H1 (cell line): ENCODE measurements at places on chromosomes 16 and 17. TPM values are rescaled to one million over a fixed set of nuclear protein-coding genes. Genes with fewer than 3 reads are reported as not detected.

DNA sequence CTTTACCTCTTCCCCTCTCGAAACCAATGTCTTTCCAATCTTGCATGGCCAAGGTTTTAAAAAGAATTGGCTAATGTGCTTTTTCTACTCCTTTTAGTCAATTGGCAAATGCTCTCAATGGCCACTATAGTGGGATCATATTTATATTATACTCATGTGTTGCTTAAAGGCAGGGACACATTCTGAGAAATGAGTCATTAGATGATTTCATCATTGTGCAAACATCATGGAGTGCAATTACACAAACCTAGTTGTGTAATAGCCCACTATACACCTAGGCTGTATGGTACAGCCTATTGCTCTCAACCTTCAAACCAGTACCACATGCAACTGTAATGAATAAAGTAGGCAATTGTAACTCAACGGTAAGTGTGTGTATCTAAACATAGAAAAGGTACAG is 180.9 kb downstream of the HS3ST3A1 start:
- no peaks in the 10 kb centered on the region for H3K27me3 ChIP-seq
- H3K27ac ChIP-seq = no peak overlapping the region
- H3K4me3 ChIP-seq = no peak overlapping the region
- DNase-seq = no peak
- H3K36me3 ChIP-seq = no peaks in the 10 kb centered on the region

GRCh38 chr17:3828151-3828851 is 17.7 kb downstream of the NCBP3 start:
- H3K36me3 ChIP-seq = peaks cover 41% of the 10 kb centered on the region
- H3K4me1 ChIP-seq = no peaks in the 10 kb centered on the region
- H3K4me3 ChIP-seq = no peak overlapping the region
- H3K27ac ChIP-seq = no peak overlapping the region
- H3K27me3 ChIP-seq = no peaks in the 10 kb centered on the region

GRCh38 chr16:85398688-85399582 is 214.2 kb upstream of the GSE1 start:
- H3K27me3 ChIP-seq = no peaks in the 10 kb centered on the region
- peaks cover 46% of the 10 kb centered on the region for H3K4me1 ChIP-seq
- H3K27ac ChIP-seq = no peak overlapping the region

GRCh38 chr16:85068746-85069145 is 41.2 kb downstream of the KIAA0513 start:
- no peaks in the 10 kb centered on the region; the same call in 1 of the 2 replicates for H3K27me3 ChIP-seq
- no peak for DNase-seq
- no peaks in the 10 kb centered on the region for H3K4me1 ChIP-seq
- no peak overlapping the region for H3K27ac ChIP-seq
- no peak overlapping the region for H3K4me3 ChIP-seq

DNA sequence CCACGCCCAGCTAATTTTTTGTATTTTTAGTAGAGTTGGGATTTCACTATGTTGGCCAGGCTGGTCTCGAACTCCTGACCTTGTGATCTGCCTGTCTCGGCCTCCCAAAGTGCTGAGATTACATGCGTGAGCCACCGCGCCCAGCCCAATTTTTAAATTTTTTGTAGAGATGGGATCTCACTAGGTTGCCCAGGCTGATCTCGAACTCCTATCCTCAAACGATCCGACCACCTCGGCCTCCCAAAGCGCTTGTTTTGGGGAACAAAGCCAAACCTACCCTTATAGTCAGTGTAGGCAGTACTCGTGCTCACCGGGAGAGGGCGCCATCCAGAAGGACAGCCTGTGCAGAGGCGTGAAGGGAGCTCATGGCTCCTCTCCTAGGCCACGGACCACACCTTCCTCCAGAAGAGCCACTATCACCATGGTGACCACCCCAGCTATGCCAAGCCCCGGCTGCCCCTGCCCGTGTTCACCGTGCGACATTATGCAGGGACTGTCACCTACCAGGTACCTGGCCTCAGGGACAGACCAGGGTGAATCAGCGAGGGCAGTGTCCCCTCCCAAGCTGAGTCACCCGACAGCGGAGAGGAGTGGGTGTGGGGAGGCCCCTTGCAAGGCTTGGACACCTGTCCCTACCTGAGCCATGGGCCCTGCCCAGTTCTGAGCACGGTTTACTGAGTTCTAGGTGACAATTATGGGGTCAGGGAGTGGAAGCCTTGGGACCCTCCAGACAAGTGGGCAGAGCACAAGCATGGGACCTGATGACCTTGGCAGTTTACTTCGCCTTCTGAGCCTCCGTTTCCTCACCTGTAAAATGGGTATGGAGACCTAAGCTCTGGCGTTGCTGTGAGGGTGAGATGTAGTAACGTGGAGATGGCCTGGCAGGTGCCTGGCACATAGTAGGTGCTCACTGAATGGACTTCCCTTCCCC is 13.7 kb downstream of the MYO15B start:
- no peaks in the 10 kb centered on the region for H3K27me3 ChIP-seq

DNA sequence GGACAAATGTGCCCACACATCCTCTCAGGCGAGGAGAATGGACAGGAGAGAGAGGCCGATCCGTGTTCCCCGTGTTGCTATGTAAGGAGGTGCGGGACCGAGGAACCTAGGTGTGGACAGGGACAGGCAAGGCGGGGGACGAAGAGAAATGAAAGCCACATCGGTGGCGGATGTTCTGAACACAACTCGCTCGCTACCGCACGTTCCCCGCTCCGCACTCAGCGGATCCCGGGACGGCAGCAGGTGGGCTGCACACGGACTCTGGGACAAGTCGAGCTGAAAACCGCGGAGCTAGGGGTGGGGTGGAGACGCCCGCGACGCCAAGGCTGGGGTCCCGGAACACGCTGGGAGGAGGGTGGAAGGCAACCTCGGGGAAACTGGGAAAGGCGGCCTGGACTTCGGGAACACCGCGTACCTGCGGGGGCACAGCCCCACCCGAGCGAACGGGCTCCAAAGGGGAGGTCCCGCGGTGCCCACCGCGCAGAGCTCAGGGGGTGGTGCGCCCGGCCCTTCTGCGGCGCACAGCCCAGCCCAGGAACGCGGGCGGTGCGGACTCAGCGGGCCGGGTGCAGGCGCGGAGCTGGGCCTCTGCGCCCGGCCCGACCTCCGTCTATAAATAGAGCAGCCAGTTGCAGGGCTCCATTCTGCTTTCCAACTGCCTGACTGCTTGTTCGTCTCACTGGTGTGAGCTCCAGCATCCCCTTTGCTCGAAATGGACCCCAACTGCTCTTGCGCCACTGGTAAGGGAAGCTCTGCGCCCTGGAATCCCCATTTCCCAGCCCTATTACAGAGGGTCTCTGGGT is at the start of gene MT1E:
Gene MT1E, plus strand, starts transcription at position 642 of the 803 bp plus-strand sequence. Its CDS starts 71 bp downstream, at position 713.
- H3K36me3 ChIP-seq = no peaks in the 10 kb centered on the region
- H3K27ac ChIP-seq = no peak within 1 kb of the TSS
- peak within 1 kb of the TSS; percentile 26 for H3K4me3 ChIP-seq
- H3K4me1 ChIP-seq = peaks cover 17% of the 10 kb centered on the region

DNA sequence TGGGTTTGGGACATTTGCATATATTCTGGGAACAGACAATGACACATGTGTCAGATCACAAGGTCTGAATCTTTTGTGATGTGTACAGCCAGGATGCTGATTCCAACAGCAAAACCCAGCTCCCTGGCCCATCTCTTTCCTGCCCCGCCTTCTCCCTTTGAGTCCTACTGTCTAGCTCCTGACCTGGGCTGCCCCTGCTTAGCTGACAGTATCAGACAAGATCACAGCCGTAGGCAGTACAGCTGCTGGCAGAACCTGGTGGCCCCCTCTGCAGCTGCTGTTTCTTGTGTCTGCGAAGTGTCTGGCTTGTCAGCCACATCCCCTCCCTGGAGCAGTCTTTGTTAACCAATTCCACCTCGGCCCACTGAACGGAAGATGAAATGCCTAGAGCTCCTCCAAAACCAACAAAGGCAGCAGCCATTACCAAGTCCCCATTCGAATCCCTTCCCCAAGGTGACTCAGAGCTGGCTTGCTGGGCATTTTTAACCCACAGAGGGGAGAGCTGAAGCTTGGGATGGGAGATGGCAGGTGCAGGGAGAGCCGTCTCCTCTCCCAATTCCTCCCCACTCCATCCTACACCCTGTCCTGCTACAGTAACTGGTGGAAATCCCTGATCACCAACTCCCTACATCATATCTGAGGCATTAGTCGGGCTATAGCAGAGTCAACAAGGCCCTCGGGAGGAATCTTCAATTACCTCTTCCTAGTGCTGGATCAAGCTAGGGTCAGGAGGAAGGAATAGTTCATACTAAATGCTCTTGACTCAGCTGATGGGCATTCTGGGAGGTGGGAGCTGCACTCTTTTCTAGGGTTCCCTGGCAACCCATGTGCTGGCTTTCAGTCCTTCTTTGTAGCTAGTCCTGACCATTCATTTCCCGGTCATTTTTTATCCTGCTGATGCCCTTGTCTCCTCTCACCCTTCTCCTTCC is 5.8 kb downstream of the PIPOX start:
- H3K4me1 ChIP-seq = peaks cover 14% of the 10 kb centered on the region
- no peak overlapping the region for H3K27ac ChIP-seq
- no peak overlapping the region for H3K4me3 ChIP-seq
- no peaks in the 10 kb centered on the region for H3K27me3 ChIP-seq
- DNase-seq = no peak
- peaks cover 2% of the 10 kb centered on the region for H3K36me3 ChIP-seq

DNA sequence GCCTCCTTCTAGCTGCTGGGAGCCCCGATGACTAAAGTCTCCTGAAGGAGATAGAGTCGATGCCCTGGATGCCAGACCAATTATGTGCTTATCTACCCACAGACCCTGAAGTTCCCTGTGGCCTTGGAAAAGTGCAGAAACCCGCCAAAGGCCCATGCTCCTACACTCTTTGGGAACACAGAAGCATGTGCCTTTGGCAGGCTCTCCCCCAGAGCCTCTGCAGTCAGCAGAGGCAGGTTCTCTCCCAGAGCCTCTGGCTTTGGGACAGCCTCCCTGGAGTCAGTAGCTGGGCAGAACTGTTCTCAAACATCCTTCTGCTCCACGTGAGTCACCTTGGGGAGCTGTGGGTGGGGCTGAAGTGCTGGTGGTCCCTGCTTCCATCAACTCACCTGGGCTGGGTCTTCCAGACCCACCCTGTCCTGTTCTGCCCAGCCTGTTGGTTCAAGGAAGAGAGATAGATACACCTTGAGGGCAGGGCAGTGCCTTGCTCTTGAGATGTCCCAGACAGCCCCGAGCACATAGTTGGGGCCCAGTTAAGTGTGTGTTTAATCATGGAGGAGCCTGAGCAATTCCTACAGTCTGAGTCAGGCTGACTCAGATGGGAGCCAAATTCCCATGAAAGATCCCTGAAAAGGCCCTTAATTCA is 3.2 kb upstream of the CDK5RAP3 start:
- H3K4me3 ChIP-seq = no peak overlapping the region
- H3K4me1 ChIP-seq = peaks cover 6% of the 10 kb centered on the region
- no peaks in the 10 kb centered on the region for H3K36me3 ChIP-seq
- no peak for DNase-seq
- no peak overlapping the region for H3K27ac ChIP-seq

GRCh38 chr17:63311416-63311937 is 134.6 kb downstream of the CYB561 start:
- H3K27me3 ChIP-seq = no peaks in the 10 kb centered on the region
- no peaks in the 10 kb centered on the region for H3K4me1 ChIP-seq
- H3K4me3 ChIP-seq = no peak overlapping the region
- no peak for DNase-seq
- H3K36me3 ChIP-seq = no peaks in the 10 kb centered on the region

DNA sequence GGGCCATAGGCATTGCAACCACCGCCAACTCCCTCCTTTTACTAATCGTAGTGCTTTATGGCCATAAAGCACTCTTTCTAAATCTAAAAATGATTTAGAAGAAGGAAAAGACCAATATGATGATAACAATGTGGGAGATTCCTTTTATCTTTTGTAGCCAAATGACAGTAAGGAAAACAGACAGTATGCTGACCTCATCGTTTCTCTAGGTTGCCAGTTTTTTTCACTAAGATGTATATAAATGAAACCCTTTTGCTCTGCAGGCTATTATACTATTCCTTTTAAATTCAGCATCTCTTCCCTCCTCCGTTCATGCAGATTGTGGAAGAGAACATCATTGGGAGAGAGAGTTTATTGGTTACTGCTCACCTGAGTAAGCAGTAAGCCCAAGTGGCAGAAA is 25.3 kb downstream of the OTOA start:
- no peak overlapping the region for H3K4me3 ChIP-seq
- DNase-seq = no peak
- H3K27ac ChIP-seq = no peak overlapping the region
- no peaks in the 10 kb centered on the region for H3K36me3 ChIP-seq
- no peaks in the 10 kb centered on the region for H3K27me3 ChIP-seq

- no peaks in the 10 kb centered on the region for H3K4me1 ChIP-seq
- H3K27me3 ChIP-seq = no peaks in the 10 kb centered on the region
These were observed 34.7 kb downstream of the ADCY7 start for GRCh38 chr16:50300942-50301625.

DNA sequence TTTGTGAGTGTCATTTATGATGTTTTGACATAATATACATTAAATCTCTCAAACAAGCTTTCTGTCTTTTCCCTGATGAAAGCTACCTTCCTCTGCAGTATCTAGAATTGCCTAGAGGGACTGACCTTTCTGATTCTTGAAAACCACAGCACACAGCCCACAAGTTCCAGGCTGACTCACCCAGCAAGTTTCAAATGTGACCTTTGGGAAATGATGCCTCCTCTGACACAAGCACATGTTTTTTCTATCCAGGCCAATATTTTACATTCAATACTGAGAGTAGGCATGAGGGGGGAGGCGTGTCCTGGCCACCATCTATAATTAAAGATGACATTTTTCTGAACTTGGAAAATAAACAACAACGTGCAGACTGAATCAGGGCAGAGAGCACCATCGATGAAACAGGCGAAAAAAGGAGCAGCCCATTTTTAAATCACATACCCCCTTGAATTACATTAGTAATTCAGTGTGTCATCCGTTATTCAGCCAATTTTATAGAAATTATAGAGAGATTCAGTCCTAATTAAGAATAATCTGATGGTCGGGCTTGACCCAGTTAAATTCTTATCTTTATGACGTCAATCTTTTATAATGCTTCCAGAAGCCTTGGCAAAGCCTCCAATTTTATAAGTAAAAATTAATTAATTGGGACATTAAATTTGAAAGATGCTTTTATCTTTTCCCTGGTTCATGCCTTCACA is 292.6 kb upstream of the CDH11 start:
- no peak for DNase-seq
- H3K27ac ChIP-seq = no peak overlapping the region
- H3K27me3 ChIP-seq = no peaks in the 10 kb centered on the region
- no peak overlapping the region for H3K4me3 ChIP-seq
- H3K4me1 ChIP-seq = no peaks in the 10 kb centered on the region

- H3K36me3 ChIP-seq = peaks cover 5% of the 10 kb centered on the region; the same call in 1 of the 2 replicates
- no peaks in the 10 kb centered on the region for H3K27me3 ChIP-seq
- DNase-seq = peak; percentile 98
- no peak overlapping the region; the same call in 1 of the 2 replicates for H3K27ac ChIP-seq
- H3K4me3 ChIP-seq = peak overlapping the region; percentile 14; the same call in 1 of the 2 replicates
These were observed 12.6 kb upstream of the ATP6V0C start for GRCh38 chr16:2500918-2501750.

- H3K4me1 ChIP-seq = peaks cover 23% of the 10 kb centered on the region
- no peak overlapping the region for H3K27ac ChIP-seq
- H3K27me3 ChIP-seq = peaks cover 85% of the 10 kb centered on the region
- H3K36me3 ChIP-seq = no peaks in the 10 kb centered on the region
These were observed 5.2 kb upstream of the MT1E start for GRCh38 chr16:56620339-56620897.

The PRAC1 gene
- total RNA-seq = not detected in 2 replicates

The NR1D1 gene
- total RNA-seq = 4.3 and 4.6 TPM in 2 replicates

The CCDC78 gene
- 8.2 and 8.5 TPM in 2 replicates for total RNA-seq

The HIGD1B gene
- total RNA-seq = not detected in 2 replicates
